ENCODE measurements at places on chromosomes 7 and 10.
A peak's percentile ranks its signal among the peaks of the same experiment; 100 is the strongest.

DNA sequence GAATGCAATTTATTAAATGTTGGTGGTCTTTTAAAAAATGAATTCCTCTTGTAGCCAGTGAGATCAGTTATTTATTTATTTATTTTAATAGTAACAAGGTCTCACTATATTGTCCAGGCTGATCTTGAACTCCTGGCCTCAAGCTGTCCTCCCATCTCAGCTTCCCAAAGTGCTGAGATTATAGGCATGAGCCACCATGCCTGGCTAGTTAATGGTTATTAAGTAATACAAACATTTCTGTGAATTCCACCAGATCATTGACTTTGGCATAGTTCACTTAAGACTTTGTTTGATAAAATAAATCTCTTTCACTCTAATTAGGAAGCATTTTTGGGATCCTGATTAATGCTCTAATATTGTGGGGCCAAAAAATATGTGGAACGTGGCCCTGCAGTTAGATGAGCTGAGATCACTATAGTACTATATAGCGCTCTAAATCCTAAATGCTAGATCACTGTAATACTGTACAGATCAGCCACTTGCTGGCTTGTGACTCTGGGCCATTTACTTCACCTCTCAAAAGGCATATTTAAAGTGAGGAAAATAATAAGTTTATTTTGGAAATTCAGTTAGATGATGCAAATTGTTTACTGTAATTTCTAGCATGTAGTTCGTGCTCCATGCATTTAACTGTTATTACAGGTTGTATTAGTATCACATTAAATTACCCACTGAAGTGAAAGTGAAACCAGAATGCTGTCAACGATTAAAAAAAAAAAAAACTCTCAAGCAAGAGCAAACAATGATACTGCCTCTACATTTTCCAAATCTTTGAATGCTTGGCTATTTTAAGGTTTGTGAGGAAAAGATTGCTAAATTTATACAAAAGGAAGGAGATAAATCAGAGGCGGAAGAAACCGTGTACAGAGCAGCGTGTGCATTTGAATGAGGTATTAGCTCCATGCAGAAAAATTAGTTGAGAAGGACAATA lies 15.9 kb upstream of the FAS start:
- no peak for DNase-seq

DNA sequence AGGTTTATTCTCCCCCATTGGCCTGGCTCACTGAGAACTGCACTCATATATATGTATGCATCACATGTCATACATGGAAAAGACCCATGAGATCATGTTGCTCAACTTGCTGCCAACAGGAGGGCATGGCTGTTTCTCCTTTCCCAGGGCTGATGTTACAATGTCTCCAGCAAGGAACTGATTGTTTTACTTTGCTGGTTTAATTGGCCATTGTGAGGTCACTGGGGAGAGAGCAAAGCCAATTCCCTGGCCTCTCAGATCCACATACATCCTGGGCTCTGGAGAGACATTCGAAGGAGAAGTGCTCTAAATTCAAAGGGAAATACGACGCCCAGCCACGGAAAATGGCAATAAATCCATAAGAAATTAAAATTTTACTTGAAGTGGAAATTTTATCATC lies 287.8 kb downstream of the WDR11 start:
- DNase-seq = no peak

- DNase-seq = no peak
These were observed 598 bp downstream of the JAZF1 start for GRCh38 chr7:28180031-28180363.

- DNase-seq = no peak
These were observed 146.5 kb downstream of the MAPK8 start for GRCh38 chr10:48452879-48453412.

GRCh38 chr10:33594475-33594874 lies 260.0 kb upstream of the NRP1 start:
- no peak for DNase-seq

DNA sequence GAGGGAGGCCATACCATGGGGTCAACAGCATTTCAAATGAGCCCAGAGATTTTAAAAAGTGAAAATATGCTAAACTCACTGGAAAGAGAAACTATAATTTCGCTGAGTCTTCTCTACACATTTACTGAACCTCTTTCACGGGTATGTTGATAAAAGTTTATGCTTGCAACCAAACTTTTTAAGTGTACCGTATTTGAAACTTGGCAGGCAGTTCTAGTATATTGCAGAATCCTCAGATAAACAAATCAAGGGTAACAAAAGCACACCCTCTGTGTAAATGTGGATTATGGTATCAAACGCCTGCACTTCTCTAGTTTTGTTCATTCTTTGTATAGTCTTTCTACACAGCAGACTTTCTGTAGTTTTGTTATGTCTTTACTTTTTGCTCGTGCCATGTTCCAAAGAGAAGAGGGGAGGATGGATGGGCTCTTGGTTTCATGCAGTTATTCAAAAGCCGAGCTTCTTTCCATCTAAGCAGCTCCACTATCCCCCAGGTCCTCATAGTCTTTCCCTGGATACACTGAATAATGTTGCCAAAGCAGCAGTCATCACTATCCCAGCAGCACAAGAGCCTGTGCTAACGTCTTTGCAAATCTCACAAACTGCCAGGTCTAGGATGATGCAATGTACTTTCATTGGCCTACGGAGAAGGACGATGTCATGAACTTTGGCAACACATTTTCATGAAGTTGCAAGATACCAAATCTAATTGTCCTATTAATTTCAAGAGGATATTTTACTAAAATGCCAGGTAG lies 131.2 kb downstream of the MPP7 start:
- DNase-seq = no peak

DNA sequence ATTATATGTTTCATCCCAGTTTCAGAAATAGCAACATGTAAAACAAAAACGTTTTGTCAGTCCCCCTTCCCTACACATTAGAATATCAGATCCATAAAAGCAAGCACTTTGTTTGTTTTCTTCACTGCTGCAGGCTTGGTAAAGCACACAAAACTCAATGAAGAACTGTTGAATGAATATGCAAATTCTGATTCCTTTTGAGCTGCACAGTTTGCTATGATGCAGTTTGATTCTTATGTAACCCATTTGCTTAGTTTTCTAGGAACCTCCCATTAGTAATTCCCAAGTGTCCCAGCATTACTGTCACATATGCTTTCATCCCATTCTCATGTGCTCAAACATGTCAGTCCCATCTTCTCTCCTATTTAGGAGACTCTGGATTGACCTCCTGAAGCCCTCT lies 26.1 kb upstream of the CHCHD3 start:
- no peak for DNase-seq

DNA sequence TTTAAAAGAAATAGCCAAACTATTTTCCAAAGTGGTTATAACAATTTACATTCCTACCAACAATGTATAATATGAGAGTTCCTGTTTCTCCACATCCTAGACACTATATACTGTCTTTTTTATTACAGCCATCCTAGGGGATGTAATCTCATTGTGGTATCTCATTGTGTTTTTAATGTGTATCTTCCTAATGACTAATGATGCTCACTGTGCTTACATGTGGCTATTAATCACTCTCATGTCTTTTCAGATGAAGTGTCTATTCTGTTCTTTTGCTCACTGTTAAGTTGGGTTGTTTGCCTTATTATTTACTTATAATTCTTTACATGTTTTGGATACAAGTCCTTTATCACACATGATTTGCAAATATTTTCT lies 71.8 kb downstream of the ZNF438 start:
- no peak for DNase-seq

- DNase-seq = no peak
These were observed 232.0 kb downstream of the SDK1 start for GRCh38 chr7:3533040-3533439.

GRCh38 chr7:15459018-15459615 lies 102.7 kb downstream of the AGMO start:
- DNase-seq = peak; percentile 17
